ENCODE measurements at places on chromosomes 1 and 21.

GRCh38 chr1:46553506-46553905 is 2.1 kb upstream of the KNCN start:
- no peak for DNase-seq

GRCh38 chr21:31335957-31336738 is 7.9 kb downstream of the TIAM1 start:
- peak; percentile 80 for DNase-seq

DNA sequence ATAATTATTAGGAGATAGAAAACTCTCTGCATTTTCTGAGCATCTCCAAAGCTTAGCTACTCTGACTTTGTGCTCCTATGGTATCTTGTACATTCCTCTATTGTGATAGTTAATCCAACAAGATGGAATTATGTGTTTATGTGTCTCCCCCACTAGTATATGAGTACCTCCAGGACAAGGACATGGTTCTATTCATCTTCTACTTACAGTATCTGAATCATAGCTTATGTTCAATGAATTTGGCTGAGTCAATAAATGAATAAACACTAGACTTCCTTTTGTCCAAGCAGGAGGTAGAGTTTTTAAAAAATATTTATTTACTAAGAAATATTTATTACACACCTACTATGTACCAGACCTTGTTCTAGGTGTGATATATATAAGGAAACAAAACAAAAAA is 18.4 kb upstream of the CTH start:
- no peak for DNase-seq

DNA sequence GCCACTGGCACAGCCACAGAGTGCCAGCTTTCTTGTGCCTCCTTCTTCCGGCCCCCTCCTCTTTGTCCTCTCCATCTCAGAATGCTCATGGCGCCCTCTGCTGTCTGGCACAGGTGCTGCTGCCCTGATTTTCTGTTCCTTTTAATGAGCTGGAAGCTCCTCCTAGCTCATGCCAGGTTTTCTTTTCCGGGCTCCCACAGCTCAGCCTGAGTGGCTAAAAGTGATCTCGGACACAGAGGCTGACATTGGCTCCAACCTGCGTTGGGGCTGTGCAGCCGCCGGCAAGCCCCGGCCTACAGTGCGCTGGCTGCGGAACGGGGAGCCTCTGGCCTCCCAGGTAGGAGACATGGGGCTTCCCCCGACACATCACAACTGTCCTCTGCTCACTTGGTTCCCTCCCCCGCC is 18.7 kb downstream of the CNTN2 start:
- DNase-seq: no peak

- DNase-seq: no peak
Measured at GRCh38 chr21:35982717-35983116, 77.6 kb downstream of the SETD4 start.
